ENCODE measurements at places on chromosomes 13 and 19.

GRCh38 chr13:75437582-75438318 lies 44.2 kb downstream of the TBC1D4 start:
- DNase-seq: no peak

GRCh38 chr13:99614465-99614885 lies 113.2 kb downstream of the TM9SF2 start:
- no peak for DNase-seq

- no peak for DNase-seq
Measured at GRCh38 chr19:13038306-13039210, 43.3 kb downstream of the NFIX start.

- no peak for DNase-seq
Measured at GRCh38 chr13:36820222-36820621, 1.2 kb downstream of the RFXAP start.

GRCh38 chr19:53057904-53058580 lies 13.5 kb downstream of the ERVV-2 start:
- no peak for DNase-seq

DNA sequence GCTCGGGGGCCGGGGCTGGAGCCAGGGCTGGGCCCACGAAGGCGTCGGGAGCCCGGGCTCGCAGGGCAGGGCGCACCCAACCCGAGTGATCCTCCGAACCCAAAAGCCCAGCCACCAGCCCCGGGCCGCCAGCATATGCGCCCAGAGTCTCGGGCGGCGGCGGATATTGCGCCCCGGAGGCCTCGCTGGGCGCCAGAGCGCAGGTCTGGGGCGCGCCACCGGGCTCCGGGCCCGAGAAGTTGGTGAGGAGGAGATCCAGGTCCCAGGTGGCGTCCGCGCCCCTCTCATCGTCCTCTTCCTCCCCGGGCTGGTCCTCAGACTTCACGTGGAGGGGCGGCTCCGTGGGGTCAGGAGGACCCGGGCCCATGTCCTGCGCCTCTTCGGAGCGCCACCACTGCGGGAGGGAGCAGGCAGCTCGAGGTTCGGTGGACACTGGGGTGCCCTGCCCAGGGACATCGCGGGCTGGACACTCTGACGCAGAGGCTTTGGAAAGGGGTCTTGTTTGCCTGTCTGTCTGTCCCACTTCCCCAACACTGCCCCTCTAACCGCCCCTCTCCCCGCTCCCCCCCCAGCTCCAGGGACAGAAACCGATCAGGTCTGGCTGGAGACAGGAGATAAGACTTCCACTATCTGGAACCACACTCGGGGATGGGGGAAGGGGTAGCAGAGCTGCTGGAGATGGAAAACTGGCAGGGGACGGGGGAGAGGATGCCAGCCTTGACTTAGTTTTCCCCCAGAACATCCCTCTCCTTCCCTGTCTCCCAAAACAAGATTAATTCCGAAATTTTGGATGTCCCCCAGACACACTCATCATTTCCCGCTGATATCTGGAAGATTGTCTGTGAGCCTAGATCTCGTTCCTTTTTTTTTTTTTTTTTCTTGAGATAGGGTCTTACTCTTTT lies 1.0 kb downstream of the KLF1 start:
- DNase-seq: no peak

- no peak for DNase-seq
Measured at GRCh38 chr19:15304140-15304705, 28.1 kb downstream of the BRD4 start.

DNA sequence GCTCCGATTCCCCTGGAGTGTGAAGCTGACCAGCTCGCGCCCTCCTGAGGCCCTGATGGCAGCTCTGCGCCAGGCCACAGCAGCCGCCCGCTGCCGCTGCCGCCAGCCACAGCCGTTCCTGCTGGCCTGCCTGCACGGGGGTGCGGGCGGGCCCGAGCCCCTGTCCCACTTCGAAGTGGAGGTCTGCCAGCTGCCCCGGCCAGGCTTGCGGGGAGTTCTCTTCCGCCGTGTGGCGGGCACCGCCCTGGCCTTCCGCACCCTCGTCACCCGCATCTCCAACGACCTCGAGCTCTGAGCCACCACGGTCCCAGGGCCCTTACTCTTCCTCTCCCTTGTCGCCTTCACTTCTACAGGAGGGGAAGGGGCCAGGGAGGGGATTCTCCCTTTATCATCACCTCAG lies 20.3 kb downstream of the CKM start:
- no peak for DNase-seq

Data from caudate nucleus (tissue), 63 donors.